ENCODE measurements at places on chromosomes 13 and 19.

GRCh38 chr13:43257765-43258164 lies 234.4 kb downstream of the DNAJC15 start:
- no peak for DNase-seq

- no peak for DNase-seq
Measured at GRCh38 chr13:64928696-64929499, 2301.2 kb downstream of the PCDH9 start.

GRCh38 chr19:51472607-51473006 lies 5.7 kb upstream of the CEACAM18 start:
- DNase-seq = no peak

GRCh38 chr13:29384466-29384865 lies 211.0 kb downstream of the SLC7A1 start:
- no peak for DNase-seq

GRCh38 chr13:59111751-59112171 lies 1052.0 kb downstream of the DIAPH3 start:
- no peak for DNase-seq

DNA sequence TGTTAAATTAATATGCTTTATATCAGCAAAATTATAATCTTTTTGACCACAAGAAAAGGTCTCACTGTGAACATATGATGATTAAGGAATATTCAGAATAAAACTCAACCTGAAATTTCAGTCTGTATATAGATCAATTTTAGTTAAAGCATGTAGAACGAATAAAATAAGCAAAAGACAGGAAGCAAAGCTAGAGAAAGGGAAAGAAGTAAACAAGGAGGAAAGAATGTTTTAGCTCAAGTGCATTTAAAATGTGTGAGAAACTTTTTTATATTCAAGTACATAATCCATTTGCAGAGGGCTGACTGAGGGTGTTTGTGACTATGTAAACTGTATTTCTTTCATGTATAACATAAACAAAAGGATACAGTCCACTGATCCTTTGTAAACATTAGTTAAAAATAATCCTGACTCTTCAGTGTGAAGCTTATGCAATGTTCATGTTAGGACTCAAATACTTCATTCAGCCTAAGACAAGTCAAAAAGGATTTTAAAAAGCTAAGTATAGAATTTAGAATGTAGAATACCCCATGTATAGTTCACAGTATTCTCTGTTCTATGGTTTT lies 472.1 kb downstream of the DIAPH3 start:
- no peak for DNase-seq

GRCh38 chr19:10769533-10770491 lies 51.9 kb downstream of the DNM2 start:
- DNase-seq = no peak

DNA sequence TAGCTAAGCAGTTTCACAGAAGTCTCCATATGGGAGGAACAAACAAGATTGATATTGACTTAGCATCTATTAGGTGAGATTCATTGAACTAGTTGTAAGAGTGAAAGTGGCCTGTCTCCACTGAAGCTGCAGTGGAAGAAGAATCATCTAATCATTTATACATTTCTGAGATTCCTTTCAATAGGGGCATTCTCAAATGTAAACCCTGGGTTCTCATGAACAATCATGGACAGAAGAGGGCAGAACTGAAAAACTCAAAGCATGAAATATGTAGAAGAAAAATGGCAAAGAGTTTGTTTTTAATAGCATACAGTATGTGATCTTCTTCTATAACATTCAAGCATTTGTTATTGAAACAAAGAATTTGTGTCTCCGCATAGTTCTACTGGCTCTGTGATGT lies 17.6 kb upstream of the POSTN start:
- DNase-seq = no peak

GRCh38 chr13:75715601-75716523 lies 79.7 kb downstream of the LMO7 start:
- no peak for DNase-seq

- DNase-seq = no peak
Measured at GRCh38 chr13:24099490-24099889, 61.0 kb upstream of the SPATA13 start.

DNA sequence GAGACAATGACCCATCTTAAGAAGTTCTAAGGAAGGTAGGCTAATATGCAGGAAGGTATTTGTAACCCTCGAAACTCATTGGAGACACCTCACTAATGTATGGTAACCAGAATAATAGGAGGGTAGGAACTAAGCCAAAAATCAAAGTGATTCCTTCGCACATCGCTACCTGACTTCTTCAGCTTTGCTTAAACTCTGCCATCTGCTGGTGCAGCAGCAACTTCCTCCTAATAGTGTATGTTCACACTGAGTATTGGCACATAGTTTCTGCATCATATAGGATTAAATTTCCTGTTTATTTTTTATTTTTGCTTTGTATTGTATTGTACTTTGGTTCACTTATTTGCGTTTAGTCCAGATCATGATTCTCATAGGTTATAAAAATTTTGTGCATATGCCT lies 676.2 kb downstream of the GPC5 start:
- DNase-seq = no peak

GRCh38 chr19:20245309-20245708 lies 78.3 kb downstream of the ZNF486 start:
- no peak for DNase-seq

DNA sequence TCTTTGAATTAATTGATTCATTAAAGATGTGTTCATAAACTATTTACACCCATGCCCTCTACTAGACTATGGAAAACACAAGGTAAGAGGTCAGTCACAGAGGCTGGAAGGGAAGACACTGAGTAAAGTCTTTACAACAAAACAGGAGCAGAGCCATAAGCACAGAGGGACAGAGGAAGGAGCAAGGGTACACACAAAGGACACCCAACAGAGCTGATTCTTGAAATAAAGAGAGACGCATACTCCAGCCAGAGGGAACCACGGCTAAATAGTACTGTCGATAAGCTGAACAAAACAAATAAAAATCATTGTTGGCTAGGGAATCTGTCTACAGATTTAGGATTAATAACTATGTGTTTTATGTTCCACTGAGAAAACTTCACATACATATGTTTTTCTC lies 289.2 kb downstream of the EFNB2 start:
- DNase-seq = no peak

DNA sequence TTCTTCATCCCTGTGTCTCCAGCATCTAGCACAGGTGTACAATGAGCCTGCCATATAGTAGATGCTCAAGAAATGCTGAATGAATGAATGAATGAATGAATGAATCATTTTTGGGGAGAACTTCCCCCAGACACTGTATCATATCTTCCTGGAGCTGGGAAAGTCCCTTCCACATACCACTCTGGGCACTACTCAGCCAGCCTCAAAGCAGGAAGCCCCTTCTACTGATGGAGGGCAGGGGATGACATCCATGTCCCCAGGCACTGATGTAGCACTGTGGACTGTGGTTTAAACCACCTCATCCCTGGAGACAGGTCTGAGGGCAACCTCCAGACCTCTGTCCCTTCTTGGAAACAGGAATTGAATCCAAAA lies 4.8 kb downstream of the GNA15 start:
- DNase-seq = no peak

- DNase-seq = no peak
Measured at GRCh38 chr19:33129901-33130300, 2.0 kb upstream of the WDR88 start.

DNA sequence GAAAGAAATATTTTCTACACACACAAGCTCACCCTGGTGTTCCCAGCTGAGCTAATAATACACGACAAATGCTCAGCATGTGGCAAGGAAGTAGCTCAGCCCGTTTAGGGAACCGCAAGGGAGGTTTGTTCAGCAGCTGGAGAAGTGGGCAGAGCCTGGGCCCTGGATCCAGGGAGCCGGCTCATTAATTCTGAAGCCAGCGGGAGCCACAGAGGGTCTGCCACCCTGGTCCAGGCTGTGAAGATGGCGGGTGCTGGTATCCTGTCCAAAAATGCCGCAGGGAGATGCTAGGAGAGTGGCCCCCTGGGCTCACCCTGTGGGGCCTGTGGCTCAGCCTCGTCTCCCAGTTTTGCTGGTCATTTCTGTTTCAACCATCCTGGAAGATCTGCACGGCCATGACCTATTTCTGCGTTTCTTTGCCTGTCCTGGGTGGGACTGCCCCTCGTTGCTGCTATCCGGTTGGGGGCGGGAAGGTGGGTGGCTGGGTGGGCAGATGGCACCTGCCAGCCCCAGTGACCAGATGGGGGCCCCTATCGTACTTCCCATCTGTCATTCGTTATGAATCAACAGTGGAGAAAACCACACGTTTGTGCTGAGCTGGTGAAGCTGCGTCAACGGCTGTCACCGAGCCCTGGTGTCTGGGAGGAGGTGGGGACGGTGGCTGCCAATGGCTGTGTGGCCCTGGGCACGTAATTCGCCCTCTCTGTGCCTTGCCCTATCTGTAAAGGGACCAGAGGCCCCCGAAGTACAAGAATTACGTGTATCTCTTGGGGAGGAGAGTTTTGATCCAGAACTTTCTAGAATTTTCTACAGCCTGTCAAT lies 2.7 kb upstream of the GNA15 start:
- DNase-seq = peak; percentile 55

DNA sequence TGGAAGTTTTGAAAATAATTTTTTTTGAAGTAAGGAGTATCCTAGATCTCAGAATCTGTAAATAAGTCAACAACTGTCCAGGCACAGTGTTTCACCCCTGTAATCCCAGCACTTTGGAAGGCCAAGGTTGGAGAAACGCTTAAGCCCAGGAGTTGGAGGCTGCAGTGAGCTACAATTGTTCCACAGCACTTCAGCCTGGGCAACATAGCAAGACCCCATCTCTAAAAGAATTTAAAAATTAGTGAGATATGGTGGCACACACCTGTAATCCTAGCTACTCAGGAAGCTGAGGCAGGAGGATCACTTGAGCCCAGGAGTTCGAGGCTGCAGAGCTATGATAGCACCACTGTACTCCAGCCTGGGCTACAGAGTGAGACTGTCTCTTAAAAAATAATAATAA lies 87.2 kb upstream of the ZNF507 start:
- no peak for DNase-seq

GRCh38 chr13:30587739-30588138 lies 30.0 kb upstream of the USPL1 start:
- no peak for DNase-seq

- no peak for DNase-seq
Measured at GRCh38 chr19:5345895-5346386, 5.3 kb upstream of the PTPRS start.

DNA sequence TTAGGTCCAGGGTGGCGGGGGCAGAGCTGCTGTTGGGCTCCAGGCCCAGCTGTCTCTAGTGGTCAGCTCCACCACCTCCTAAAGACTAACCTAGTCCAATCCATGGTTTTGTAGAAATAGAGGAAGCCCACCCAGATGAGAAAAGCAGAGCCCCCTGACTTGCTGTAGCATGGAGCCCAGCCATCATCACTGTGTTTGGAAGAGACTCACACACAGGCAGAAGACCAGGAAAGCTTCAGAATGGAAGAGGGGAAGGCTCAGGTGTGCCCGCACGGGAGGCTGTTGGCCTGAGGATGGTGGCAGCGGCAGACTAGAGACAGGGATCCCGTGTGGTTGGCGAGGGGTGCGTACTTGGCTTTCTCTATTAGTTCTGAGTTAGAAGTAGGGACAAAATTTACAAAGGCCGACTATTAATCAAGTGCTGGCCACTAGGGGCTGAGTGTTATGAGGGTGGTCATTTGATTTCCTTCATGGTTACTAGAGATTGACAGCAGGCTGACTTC lies 193.2 kb upstream of the SOX1 start:
- DNase-seq = no peak
